Stomach (tissue), 19 donors: ENCODE measurements at places on chromosomes 3 and 15. TPM values are rescaled to one million over a fixed set of nuclear protein-coding genes. Genes with fewer than 3 reads are reported as not detected.

DNA sequence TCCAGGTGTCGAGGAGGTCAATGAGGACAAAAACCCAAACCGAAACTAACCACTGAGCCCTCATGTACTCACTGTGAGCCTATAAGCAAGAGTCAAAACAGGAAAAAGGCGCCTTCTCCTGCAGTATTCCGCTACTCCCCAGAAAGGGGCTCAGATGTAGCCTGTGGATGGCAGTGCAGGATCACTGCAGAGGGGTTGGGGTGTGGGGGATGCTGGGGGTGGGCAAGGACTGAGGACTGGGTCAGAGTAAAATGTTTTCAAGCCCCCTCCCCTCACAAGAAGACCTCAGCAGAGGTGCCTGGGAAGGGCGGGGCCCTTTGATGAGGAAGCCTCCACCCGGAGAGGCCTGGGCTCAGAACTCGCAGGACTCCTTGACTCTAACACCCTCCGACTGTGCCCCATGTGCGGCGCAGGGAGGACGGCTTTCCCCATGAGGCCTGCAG, 170.1 kb downstream of the OSBPL10 start:
- no peak for DNase-seq

DNA sequence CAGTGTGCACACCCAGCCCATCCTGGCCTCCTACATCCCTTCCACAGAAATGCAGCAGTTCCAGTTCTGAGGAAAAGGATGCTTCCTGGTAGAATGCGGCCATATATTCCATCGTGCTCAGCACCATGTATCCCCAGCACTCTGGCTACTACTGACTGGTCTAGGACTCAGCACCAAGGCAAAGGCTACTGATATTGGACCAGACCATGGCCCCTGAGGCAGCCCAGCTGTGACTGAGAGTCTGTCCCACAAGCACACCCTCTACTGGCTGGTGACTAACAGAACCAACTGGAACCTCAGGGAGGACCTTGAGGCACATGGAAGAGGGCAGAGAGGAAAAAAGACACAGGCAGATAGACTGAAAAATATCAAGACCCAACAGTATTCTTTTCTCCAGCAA, 30.0 kb downstream of the TARS3 start:
- DNase-seq = no peak

The XCR1 gene
- polyA plus RNA-seq = 0.03 TPM

The TRH gene
- not detected for polyA plus RNA-seq

The GNAI2 gene
- polyA plus RNA-seq = 68.3 TPM
